Right atrium auricular region (tissue), 2 donors: ENCODE measurements at places on chromosomes 5 and 9. TPM values are rescaled to one million over a fixed set of nuclear protein-coding genes. Genes with fewer than 3 reads are reported as not detected.

- H3K27me3 ChIP-seq = no peaks in the 10 kb centered on the region
- H3K4me1 ChIP-seq = no peaks in the 10 kb centered on the region
- H3K4me3 ChIP-seq = no peak overlapping the region
- no peak for DNase-seq
- H3K36me3 ChIP-seq = no peaks in the 10 kb centered on the region
Observed at GRCh38 chr5:153157156-153157555, 333.3 kb upstream of the GRIA1 start.

- no peak overlapping the region for H3K27ac ChIP-seq
- H3K27me3 ChIP-seq = no peaks in the 10 kb centered on the region
- DNase-seq = no peak
- H3K36me3 ChIP-seq = no peaks in the 10 kb centered on the region
- peaks cover 6% of the 10 kb centered on the region for H3K4me1 ChIP-seq
Observed at GRCh38 chr5:79025054-79025472, 40.0 kb upstream of the ARSB start.

DNA sequence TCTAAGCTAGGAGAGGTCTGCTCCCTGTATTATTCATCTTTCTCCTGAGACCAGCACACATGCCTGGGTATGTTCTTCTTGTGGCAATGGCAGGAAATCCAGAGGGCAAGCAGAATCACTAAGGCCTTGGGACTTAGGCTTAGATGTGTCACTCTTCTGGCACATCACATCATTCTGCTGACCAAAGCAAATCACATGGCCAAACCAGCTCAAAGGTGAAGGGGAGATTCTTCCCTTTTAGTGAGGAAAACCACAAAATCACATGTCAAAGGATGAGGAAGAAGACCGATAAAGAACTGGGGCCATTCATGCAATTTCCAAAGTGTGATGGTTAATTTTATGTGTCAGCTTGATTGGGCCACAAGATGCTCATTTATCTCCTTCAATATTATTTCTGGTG lies 5.7 kb upstream of the AGGF1 start:
- H3K27me3 ChIP-seq = no peaks in the 10 kb centered on the region
- H3K4me3 ChIP-seq = no peak overlapping the region
- H3K36me3 ChIP-seq = no peaks in the 10 kb centered on the region
- DNase-seq = no peak
- no peaks in the 10 kb centered on the region for H3K4me1 ChIP-seq

- no peaks in the 10 kb centered on the region for H3K4me1 ChIP-seq
- no peaks in the 10 kb centered on the region for H3K27me3 ChIP-seq
- no peak overlapping the region for H3K27ac ChIP-seq
- H3K36me3 ChIP-seq = no peaks in the 10 kb centered on the region
- DNase-seq = no peak
Observed at GRCh38 chr5:41196197-41196596, 17.1 kb downstream of the C6 start.

- H3K4me1 ChIP-seq = no peaks in the 10 kb centered on the region
- no peaks in the 10 kb centered on the region for H3K27me3 ChIP-seq
- no peaks in the 10 kb centered on the region for H3K36me3 ChIP-seq
- no peak for DNase-seq
- H3K27ac ChIP-seq = no peak overlapping the region
Observed at GRCh38 chr5:96972599-96973334, 36.9 kb downstream of the LNPEP start.

GRCh38 chr5:39164529-39165402 lies 54.6 kb downstream of the FYB1 start:
- no peaks in the 10 kb centered on the region for H3K4me1 ChIP-seq
- no peaks in the 10 kb centered on the region for H3K36me3 ChIP-seq
- no peaks in the 10 kb centered on the region for H3K27me3 ChIP-seq
- no peak overlapping the region for H3K27ac ChIP-seq
- H3K4me3 ChIP-seq = no peak overlapping the region
- no peak for DNase-seq

DNA sequence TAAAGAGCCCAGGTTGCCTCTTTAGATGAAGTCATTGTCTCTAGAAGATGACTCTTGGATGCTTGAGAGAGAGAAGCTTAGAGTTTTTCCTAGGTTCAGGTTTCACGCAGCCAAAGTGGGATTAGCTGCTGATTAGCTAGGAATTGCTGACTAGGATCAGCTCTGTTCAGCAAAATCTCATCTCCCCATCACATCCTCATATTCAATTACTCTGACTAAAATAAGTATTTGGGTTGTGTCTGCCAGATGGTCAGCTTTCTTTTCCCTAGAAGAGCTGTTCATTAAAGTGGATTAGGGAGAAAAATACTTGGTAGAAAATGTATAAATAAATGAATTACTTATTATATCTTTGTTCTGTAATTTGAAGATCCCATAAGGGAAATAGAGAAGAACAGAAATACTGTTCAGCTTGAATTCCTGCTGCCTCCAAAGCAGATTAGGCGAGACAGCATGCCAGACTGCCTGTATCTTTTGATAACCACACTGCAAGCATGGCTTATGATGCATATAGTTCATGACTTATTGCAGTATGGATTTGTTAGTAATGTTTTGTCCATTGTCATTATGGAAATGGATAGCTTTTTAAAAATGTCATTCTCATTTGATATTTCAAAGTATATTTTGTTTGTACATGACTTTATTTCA lies 184.8 kb upstream of the CD180 start:
- no peak overlapping the region for H3K4me3 ChIP-seq
- H3K27me3 ChIP-seq = no peaks in the 10 kb centered on the region

DNA sequence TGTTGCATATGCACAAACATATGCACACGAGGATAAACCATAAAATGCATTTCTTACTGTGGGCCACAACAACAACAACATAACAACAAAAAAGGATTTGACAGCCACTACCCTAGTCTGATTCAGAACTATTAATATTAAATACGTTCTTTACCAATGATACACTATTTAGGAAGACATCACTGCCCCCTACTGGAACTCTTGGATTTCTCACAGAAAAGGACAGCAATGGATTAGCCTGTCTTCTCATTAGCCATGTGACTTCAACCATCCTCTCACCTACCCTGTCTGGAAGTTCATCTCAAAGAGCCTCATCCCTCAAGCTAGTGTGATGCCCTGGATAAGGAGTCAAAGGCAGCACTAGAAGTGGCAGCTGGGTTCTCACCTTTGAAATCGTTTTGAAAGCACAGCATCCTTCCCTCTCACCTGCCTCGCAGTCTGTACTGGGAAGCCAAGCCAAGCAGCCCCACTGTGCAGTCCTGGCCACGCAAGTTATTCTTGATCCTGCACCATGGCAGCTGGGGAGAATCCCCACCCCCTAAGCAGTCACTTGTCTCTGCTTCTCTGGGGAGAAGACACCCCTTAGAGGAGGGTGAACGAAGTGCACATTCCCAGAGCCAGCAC lies 64.6 kb downstream of the SH3TC2 start:
- no peak overlapping the region for H3K4me3 ChIP-seq
- H3K4me1 ChIP-seq = no peaks in the 10 kb centered on the region
- no peak for DNase-seq
- no peaks in the 10 kb centered on the region for H3K36me3 ChIP-seq
- H3K27ac ChIP-seq = no peak overlapping the region
- H3K27me3 ChIP-seq = no peaks in the 10 kb centered on the region

DNA sequence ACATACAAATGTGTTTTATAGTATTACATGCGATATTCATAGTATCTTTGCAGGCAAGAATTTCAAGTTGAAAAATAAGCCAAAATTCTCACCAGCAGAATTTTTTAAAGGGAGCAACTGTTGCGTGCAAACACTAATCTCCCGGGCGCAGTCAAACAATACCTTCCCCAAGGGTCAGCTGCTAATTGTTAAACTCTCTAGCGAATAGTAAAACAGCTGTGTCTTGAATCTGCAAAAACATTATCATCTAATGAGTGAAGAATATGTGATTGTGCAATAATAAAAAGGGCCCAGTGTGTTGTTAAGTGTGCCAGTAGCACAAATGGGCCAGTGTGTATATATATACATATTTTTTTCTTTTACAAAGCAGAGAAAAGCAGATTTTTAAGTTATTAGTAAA lies 131.4 kb downstream of the CCDC192 start:
- no peaks in the 10 kb centered on the region for H3K36me3 ChIP-seq
- H3K4me1 ChIP-seq = no peaks in the 10 kb centered on the region
- H3K4me3 ChIP-seq = no peak overlapping the region
- H3K27ac ChIP-seq = no peak overlapping the region

GRCh38 chr9:137776306-137776995 lies 101.1 kb upstream of the CACNA1B start:
- no peak for DNase-seq
- no peak overlapping the region for H3K4me3 ChIP-seq
- H3K4me1 ChIP-seq = no peaks in the 10 kb centered on the region
- no peaks in the 10 kb centered on the region for H3K27me3 ChIP-seq
- H3K27ac ChIP-seq = no peak overlapping the region
- H3K36me3 ChIP-seq = peaks cover 65% of the 10 kb centered on the region

MCC gene
- 28.8 TPM for total RNA-seq

OR1J1 gene
- not detected for total RNA-seq
